Dermis microvascular lymphatic vessel endothelial cell (primary cell): ENCODE measurements at places on chromosomes 3 and 15. TPM values are rescaled to one million over a fixed set of nuclear protein-coding genes. Genes with fewer than 3 reads are reported as not detected.

CASR gene
- total RNA-seq, result not detected in 2 replicates

HOMER2 gene
- total RNA-seq, result under 0.01 TPM in 2 replicates

DCLK3 gene
- not detected in 2 replicates for total RNA-seq

DNA sequence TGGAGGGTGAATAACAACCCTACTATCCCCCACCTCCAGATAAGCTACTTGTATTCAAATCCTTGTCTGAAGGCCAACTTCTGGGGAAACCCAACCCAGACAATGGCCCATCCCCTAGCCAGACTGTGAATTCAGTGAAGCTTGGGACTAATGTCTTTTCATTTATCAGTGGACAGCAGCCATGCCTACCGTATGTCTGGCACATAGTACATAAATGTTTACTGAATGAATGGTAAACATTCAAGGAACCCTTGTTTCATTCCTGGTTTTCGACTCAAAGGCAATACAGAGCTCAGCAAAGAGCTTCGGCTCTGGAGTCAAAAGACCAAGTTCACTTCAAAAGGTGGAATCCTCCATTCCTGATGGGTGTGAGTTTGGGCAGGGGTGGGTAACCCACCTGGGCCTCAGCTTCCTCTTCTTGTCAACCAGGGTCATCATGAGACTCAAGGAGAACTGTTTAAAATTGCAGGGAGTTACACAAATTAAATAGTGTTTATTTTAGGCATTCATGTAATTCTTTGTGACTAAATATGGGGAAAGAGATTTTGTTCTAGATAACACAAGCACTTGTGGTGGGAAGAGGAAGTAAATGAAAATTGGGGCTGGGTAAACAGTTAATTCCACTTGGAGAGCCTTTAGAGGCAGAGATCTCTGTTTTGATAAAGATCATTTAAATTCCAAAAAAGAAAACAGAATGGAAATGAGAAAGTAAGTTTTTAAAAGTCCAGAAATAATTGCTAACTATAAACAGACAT, 303.7 kb upstream of the WNT5A start:
- DNase-seq, result no peak

MASP1 gene
- total RNA-seq, result 0.77 and 1.9 TPM in 2 replicates

DNA sequence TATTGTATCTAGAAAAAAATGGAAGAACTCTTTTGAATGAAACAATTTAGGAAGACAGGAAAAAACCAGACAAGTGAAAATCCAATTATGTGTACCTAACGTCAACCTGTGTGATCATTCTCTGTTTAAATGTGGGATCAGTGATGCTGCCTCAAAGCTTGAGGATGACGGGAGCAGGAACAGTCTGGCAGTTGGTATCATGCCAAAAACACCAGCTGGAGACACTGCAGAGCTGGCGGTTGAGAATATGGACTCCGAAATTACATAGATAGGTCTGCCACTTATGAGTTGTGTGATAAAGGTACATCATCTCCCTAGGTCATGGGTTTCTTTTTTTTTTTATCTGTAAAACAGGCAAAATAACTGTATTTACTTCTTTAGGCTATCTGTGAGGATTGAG, 480.5 kb downstream of the CNTN4 start:
- no peak for DNase-seq

DNA sequence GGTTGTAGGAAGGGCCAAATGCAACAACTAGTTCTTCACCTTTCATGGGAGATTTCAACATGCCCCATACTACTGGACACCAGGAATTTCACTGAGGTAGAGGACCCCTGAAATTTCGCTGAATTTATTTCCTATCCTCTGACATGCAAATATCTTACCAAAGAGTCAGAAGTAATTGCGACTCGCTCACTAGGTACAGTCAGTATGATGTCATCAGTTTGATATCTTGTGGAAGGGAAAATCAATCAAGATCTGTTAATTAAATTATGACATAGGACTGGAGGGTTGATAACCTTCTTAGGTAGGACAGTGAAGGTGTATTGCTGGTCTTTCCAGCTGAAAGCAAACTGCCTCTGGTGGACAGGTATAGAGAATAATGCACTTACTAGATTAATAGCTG, 74.9 kb upstream of the TNIK start:
- DNase-seq, result no peak

CSTA gene
- not detected in 2 replicates for total RNA-seq

CACNA1D gene
- total RNA-seq, result not detected in 2 replicates

GRCh38 chr3:102466001-102466400, 31.2 kb downstream of the ZPLD1 start:
- no peak for DNase-seq

ZNF501 gene
- total RNA-seq, result 3.2 and 4.2 TPM in 2 replicates
